Activated T-helper 1 cell treated with Interleukin-2 at 50 U/mL for 16 hours (primary cell): ENCODE measurements at places on chromosomes 16 and 17.

GRCh38 chr16:12079412-12079965, 103.0 kb downstream of the SNX29 start:
- no peak for DNase-seq

DNA sequence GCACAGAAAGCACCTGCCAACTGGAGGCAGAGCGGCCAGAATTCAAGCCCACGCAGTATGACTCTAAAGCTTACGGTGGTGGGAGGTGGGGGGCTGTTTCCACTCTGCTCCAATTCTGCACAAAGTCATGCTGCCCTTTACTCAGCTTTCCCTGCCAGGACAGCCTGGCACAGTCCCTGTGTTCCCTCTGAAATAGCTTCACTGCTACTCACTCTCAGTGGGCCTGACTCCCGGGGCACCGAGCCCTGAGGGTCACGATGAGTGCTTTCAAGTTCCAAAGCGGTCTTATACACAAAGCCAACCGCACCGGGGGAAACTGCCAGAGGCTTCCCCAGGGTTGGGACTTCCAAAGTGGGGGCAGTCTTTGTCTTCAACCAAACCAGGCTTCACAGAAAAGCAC, 306.1 kb upstream of the XYLT1 start:
- DNase-seq, result no peak

GRCh38 chr17:80036715-80037477, 454 bp downstream of the CCDC40 start:
- DNase-seq, result no peak

- DNase-seq, result peak; percentile 29
Observed at GRCh38 chr17:27481327-27481726, 25.1 kb downstream of the KSR1 start.

DNA sequence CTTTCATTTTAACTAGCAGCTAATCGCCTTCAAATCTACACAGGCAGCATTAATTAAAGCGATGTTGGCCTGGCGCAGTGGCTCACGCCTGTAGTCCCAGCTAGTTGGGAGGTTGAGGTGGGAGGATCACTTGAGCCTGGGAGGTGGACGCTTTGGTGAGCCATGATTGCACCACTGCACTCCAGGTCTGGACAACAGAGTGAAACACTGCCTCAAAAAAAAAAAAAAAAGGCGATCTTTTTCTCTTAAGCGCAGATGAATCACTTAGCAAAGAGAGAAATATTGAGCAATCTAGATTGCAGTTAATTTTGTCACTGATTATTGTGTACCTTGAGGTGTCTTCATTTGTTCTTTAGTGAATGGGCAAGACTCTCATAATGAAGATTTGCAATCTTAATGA, 12.4 kb downstream of the SNTB2 start:
- no peak for DNase-seq
